ENCODE measurements at places on chromosomes 1 and 21.
A peak's percentile ranks its signal among the peaks of the same experiment; 100 is the strongest.

- DNase-seq: no peak
These were observed 28.6 kb downstream of the KAZN start for GRCh38 chr1:14626869-14627607.

- peak; percentile 63 for DNase-seq
These were observed 6.2 kb upstream of the PFKL start for GRCh38 chr21:44293551-44294231.

GRCh38 chr1:76284842-76285241 is 210.3 kb downstream of the ST6GALNAC3 start:
- no peak for DNase-seq

DNA sequence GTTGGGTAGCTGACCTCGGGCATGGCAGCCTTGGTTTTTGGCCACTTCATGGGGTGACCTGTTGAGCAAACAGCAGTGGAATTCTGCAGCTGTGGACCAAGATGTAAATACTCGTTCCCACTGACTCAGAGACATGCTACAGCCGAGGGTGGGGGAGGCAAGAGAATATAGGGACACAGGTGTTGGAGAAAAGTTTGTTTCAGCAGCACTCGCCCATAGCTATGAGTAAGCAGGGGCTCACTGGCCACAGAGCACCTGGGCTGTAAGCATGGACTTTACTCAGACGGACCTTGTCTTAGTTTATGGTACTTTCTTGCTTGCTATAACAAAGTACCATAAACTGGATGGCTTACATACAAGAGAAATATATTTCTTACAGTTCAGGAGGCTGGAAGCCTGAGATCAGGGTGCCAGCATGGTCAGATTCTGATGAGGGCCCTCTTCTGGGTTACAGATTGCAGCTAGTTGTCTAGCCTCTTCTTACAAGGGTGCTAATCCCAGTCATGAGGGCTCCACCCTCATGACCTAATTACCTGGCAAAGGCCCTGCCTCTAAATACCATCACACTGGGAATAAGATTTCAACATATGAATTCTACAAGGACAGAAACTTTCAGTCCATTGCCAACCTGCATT is 437.2 kb upstream of the DAB1 start:
- DNase-seq: no peak

DNA sequence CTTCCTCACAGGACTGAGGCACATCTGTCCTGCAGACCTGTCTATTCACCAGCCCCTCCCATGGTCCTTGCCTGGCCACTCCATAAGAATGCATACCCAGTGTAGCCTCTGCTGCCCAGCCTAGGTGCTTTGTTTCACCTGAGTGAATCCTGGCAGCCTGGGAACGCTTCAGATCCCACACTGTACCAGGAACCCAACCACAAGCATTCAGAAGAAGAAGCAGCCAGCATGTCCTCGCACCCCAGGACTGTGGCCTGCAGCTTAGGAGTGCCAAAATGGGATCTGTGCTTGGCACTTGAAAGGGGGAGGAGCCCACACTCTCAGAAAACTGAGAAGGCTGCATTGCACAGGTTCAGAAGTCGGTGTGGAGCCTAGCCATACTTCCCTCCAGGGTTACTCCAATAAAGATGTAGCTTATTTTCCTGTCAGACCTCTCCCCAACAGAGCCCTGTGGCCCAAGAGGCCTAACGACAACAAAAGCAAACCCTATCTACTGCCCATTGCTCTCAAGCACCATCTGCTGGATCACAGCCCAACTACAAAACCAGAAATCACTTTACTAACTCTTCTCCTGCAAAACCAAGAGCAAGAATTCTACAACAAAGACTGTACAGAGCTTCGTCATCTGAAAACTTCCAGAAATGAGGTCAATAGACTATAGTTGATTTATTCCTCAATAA is 923.1 kb upstream of the NEGR1 start:
- DNase-seq: no peak

DNA sequence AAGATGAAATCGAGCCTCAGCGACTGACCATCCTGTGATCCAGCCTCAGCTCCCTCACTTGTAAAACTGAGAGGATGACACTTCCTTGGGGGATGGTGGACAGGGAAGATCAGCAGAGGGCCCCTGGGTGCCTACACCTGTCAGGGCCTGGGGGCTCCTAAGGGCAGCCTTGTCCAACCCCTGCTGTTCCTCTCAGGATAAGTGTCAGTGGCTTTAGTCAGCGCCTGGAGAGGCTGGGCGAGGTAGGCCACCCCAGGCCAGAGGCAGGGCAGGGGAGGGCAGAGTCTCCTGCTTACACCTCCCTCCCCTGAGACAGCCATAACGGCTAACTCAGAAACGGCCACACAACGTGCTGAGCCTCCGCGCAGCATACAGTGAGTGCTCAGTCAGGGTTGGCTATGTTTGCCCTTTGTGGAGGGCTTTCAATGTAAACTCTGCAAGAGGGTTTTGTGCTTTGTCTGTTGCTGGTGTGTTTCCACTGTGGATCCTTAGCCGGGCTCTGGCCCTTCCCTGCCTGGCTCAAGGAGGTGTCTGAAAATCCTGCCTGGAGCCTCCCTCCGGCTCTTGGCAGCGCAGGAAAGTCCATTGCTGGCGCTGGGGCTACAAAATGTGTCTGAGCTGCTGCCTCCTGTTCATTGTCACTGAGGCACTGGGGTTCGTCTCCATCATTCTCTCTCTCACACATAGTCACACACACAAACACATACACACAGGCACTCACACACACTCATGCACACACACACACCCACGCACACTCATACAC is 588.4 kb downstream of the PTPRU start:
- DNase-seq: no peak

- DNase-seq: no peak
These were observed 198.5 kb downstream of the RHOU start for GRCh38 chr1:228933753-228934152.

- no peak for DNase-seq
These were observed 48.9 kb upstream of the GORAB start for GRCh38 chr1:170483051-170483450.

GRCh38 chr1:190250368-190250767 is 227.3 kb downstream of the BRINP3 start:
- DNase-seq: no peak

DNA sequence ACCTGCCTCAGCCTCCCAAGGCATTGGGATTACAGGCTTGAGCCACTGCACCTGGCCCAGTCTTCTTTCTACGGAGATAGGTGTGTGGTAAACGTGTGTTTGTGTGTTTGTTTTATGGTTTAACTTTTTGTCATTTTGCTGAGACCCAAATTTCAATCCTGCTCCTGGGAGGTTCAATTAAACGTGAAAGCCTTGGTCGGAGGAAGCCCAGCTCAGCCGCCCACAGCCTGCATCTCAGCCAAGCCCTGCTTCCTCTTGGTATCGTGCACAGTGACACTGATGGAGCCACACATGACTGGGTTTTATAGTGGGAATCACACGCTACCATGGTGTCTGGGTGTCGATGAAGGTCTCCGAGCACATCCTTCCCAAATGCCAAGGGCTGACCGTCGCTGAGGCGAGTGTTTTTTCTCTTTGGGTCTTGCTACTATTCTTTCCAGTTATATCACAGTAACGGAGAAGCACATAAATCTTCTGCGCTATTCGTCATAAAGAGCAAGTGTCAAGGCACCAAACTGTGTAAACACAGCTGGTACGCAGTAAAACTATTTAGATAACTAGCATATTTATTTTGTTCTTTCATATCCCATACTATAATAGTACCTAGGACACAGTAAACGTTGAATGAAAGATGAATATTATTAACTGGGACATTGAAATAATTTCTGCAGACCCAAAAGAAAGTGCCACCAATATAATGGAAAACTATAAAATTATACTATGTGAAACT is 39.3 kb downstream of the HLCS start:
- DNase-seq: no peak

DNA sequence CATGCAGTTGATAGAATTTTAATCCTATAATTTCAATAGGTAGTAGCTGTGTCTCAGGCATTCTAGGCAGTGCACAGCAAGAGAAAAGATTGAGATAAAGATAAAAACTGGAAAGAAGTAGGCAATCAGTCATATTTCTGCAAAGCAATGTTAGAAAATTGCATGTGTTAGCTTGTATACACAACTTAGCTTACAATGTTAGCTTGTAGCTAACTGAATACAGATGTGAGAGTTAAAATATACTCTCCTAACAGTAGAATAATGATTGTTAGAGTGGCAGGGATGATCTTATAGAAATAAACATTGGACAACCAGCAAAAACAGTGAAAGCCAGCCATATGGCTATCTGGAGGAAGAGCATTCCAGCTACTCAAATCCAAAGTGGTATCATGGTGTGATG is 29.0 kb downstream of the PTPRC start:
- DNase-seq: no peak

DNA sequence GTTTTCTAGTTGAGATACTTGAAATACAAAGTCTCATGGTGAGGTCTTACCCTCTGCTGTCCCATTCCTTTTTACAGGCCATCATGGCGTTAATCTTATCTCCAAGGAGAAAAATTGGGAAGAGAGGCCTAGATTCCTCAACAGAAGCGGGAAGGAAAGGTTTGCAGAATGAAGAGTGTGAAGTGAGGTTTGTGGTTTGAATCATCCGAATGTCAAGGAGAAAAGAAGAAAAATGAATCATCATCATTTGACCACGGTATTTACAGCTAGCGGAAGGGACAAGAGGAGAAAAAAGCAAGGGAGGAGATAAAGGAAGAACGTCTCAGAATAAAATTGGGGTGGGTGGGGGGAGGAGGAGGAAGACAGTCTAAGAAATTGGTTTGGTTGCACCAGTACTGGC is 935 bp upstream of the COG2 start:
- DNase-seq: no peak

- no peak for DNase-seq
These were observed 269.9 kb upstream of the C1orf174 start for GRCh38 chr1:4169991-4170390.

GRCh38 chr1:225933072-225933471 is 7.9 kb downstream of the LEFTY2 start:
- no peak for DNase-seq
